ENCODE measurements at places on chromosomes 7 and 10.

GRCh38 chr10:13371897-13372470 is 23.9 kb upstream of the SEPHS1 start:
- DNase-seq, result peak; percentile 38
- peaks cover 9% of the 10 kb centered on the region for H3K4me1 ChIP-seq
- no peaks in the 10 kb centered on the region for H3K27me3 ChIP-seq
- H3K4me3 ChIP-seq, result no peak overlapping the region
- H3K36me3 ChIP-seq, result no peaks in the 10 kb centered on the region

GRCh38 chr10:110398419-110399105 is 93.8 kb upstream of the SMNDC1 start:
- DNase-seq, result no peak
- peak overlapping the region; percentile 88 for H3K27ac ChIP-seq
- no peaks in the 10 kb centered on the region for H3K27me3 ChIP-seq
- H3K4me3 ChIP-seq, result no peak overlapping the region
- peaks cover 34% of the 10 kb centered on the region for H3K4me1 ChIP-seq

- no peaks in the 10 kb centered on the region for H3K27me3 ChIP-seq
- H3K4me3 ChIP-seq, result no peak overlapping the region
- no peaks in the 10 kb centered on the region for H3K36me3 ChIP-seq
- no peak for DNase-seq
- peak overlapping the region; percentile 70 for H3K27ac ChIP-seq
Observed at GRCh38 chr10:70578371-70578947, 24.1 kb downstream of the PRF1 start.

DNA sequence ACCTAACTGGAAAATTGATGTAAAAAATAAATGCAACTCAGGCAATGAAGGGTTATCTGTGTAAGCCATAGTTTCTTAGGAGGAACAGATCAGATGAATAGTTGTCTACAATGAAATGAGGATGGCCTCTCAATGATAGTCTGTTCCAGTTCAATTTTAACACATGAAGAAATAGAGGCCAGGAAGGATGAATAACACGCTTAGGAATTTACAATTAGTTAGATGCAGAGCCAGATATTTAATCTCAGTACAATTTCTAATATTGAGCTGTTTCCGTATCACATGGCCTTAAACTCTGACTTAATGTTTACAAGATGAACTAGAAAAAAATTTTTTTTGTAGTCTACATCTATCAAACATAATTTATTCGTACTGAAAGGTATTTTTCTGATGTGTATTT is 176.6 kb downstream of the GALNT11 start:
- peaks cover 33% of the 10 kb centered on the region for H3K36me3 ChIP-seq
- no peak for DNase-seq
- no peaks in the 10 kb centered on the region for H3K27me3 ChIP-seq
- no peak overlapping the region for H3K4me3 ChIP-seq

DNA sequence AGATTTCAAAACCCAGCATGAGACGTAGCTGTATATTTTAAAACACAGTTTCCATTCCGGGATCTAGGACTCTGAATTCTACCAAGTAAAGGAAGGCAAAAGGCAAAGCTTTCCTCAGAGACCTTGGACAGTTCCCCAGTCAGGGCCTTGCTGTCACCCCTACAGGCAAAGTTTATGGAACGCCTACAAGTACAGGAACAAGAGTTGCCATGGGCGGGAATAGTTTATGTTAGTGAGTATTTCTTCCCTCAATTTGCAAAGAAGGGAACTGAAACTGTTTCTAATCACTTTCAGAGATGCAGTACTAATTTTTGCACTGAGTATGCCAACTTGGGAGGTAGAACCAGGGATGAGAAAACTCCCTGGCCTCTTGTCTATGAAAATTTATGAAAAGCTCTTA is 68.2 kb upstream of the LRGUK start:
- H3K36me3 ChIP-seq, result peaks cover 2% of the 10 kb centered on the region
- DNase-seq, result no peak
- H3K4me3 ChIP-seq, result no peak overlapping the region
- H3K27ac ChIP-seq, result no peak overlapping the region

GRCh38 chr10:7513936-7514335 is 103.1 kb upstream of the SFMBT2 start:
- H3K4me3 ChIP-seq, result no peak overlapping the region
- H3K27me3 ChIP-seq, result peaks cover 15% of the 10 kb centered on the region
- no peaks in the 10 kb centered on the region for H3K36me3 ChIP-seq
- DNase-seq, result no peak

DNA sequence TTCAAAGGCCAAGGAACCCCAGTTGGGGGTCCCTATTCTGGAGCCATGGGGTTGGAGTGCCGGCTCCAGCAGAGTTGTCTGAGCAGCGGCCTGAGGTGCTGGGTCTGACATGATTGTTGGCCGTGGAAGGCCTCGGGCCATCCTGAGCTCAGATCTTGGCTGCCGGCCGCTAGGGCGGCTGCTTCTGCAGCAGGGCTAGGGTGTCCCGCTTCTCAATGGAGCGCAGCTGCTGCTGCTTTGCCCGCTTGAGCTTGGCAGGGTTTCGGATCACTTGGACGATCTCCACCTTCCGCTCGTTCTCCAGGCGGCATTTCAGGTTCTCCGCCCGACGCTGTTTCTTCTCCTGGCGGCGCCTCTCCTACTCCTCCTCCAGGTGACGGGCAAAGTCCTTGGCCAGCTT is 171.1 kb downstream of the HIBADH start:
- no peaks in the 10 kb centered on the region for H3K4me1 ChIP-seq
- H3K27ac ChIP-seq, result no peak overlapping the region
- H3K36me3 ChIP-seq, result peaks cover 2% of the 10 kb centered on the region
- peaks cover 1% of the 10 kb centered on the region for H3K27me3 ChIP-seq
- DNase-seq, result no peak
- no peak overlapping the region for H3K4me3 ChIP-seq

GRCh38 chr10:117262903-117263293 is 22.0 kb downstream of the SLC18A2 start:
- no peak overlapping the region for H3K4me3 ChIP-seq
- peaks cover 6% of the 10 kb centered on the region for H3K4me1 ChIP-seq
- H3K27me3 ChIP-seq, result peaks cover 30% of the 10 kb centered on the region
- no peaks in the 10 kb centered on the region for H3K36me3 ChIP-seq
- DNase-seq, result no peak
- H3K27ac ChIP-seq, result no peak overlapping the region

- no peaks in the 10 kb centered on the region for H3K4me1 ChIP-seq
- H3K36me3 ChIP-seq, result no peaks in the 10 kb centered on the region
- H3K4me3 ChIP-seq, result no peak overlapping the region
- H3K27me3 ChIP-seq, result no peaks in the 10 kb centered on the region
- no peak for DNase-seq
Observed at GRCh38 chr10:74227697-74228424, 76.8 kb downstream of the ADK start.

DNA sequence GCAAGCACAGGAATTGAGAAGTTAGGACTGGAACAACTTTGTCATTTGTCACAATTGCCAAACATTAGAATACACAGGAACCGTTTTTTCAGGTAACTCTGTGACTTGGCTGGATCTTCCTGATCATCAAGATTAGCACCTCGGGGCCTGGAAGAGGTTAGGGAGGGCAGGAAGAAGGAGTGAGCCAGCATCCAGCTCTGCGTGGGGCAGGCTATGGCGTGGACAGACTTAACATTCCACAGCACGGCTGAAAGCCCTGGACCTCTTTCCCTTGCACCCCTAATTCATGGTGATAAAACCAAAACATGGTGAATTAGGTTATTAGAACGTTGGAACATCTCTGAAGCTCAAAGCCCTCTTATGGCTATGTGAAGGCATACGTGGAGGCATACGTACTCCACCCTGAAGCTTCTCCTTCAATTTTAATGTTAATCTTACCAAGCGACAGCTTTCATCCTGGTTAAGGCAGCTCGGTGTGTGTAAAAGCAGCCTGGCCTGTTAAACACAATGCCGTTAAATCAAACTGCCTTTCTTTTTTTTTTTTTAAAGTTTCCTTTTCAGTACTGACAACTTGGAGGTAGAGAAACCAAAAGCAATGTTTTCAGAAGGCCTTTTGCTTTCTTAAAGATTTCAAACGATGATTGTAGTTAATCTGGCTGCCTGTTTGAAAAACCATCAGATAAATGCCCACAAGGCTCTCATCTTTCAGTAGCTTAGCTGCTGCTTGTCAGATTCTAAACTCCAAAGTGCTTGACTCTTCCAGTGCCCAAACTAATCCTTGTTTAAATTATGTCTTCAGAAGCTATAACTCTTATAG is 4.5 kb downstream of the GRK5 start:
- peak overlapping the region; percentile 26 for H3K4me3 ChIP-seq
- peaks cover 51% of the 10 kb centered on the region for H3K4me1 ChIP-seq
- H3K27ac ChIP-seq, result peak overlapping the region; percentile 84
- no peaks in the 10 kb centered on the region for H3K36me3 ChIP-seq
- H3K27me3 ChIP-seq, result peaks cover 16% of the 10 kb centered on the region

DNA sequence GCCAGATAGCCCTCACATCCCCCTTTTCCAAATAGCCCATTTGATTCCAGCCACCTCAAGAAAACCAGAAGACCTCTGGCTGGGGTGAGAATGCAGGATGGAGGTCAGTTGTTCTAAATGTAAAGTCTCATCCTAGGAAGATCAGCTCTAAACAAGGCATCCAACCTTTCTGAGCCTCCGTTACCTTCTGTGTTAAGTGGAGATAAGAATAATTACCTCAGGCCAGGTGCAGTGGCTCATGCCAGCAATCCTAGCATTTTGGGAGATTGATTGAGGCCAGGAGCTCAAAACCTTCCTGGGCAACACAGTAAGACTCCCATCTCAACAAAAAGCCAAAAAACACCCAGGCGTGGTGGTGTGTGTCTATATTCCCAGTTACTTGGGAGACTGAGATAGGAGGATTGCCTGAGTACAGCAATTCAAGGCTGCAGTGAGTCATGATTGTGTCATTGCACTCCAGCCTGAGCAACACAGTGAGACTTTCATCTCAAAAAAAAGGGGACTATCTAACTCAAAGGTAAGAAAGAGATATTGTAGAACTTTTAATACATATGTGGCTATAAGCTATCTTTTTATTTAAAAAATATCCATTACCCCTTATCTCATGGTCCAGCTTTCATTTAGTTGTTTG is 43.5 kb downstream of the PRTFDC1 start:
- H3K4me3 ChIP-seq, result no peak overlapping the region
- peaks cover 11% of the 10 kb centered on the region for H3K4me1 ChIP-seq
- no peak overlapping the region for H3K27ac ChIP-seq
- no peaks in the 10 kb centered on the region for H3K27me3 ChIP-seq
- DNase-seq, result no peak
- peaks cover 21% of the 10 kb centered on the region for H3K36me3 ChIP-seq

GRCh38 chr10:86711513-86712316 is 43.4 kb downstream of the LDB3 start:
- peak overlapping the region; percentile 97 for H3K27ac ChIP-seq
- H3K36me3 ChIP-seq, result no peaks in the 10 kb centered on the region
- peak; percentile 67 for DNase-seq
- no peaks in the 10 kb centered on the region for H3K27me3 ChIP-seq
- H3K4me1 ChIP-seq, result peaks cover 25% of the 10 kb centered on the region

DNA sequence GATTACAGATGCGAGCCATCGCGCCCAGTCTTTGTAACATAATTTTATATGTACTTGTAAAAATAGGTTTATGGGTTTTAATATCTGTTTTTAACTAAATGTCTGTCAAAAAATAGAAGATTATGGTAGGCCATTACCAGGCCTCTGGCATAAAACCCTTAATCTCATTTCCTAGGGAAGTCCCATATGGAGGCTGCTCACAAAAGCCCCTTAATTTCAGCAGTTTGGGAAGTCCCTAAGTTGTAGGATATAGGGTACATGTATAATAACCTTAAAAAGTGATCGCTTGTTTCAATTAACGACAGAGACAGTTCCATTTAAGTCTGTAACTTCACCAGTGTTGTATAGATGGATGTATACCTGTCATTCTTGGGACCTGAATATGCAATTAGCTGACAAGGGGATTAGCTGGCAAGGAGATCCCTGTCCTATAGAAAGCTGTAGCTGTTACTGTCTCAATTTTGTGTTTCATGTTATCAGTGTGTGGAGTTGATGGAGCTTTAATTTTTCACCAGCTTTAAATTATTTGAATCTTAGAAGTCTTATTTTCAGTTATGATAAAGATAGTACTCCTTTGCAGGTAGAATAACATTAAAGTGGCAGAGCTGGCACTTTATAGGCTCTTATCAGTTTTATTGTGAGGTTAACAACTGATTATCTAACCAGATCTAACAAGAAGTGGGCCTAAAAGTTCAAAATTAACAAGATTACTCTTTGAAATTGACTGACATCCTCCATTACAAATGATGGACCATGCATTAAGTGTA is 10.5 kb downstream of the TRIM24 start:
- no peak overlapping the region for H3K27ac ChIP-seq
- peaks cover 3% of the 10 kb centered on the region for H3K36me3 ChIP-seq
- no peak overlapping the region for H3K4me3 ChIP-seq

GRCh38 chr10:103171278-103171677 is 21.8 kb downstream of the NT5C2 start:
- H3K4me1 ChIP-seq, result peaks cover 7% of the 10 kb centered on the region
- H3K27me3 ChIP-seq, result no peaks in the 10 kb centered on the region
- peak overlapping the region; percentile 91 for H3K27ac ChIP-seq
- no peak overlapping the region for H3K4me3 ChIP-seq
- no peak for DNase-seq

DNA sequence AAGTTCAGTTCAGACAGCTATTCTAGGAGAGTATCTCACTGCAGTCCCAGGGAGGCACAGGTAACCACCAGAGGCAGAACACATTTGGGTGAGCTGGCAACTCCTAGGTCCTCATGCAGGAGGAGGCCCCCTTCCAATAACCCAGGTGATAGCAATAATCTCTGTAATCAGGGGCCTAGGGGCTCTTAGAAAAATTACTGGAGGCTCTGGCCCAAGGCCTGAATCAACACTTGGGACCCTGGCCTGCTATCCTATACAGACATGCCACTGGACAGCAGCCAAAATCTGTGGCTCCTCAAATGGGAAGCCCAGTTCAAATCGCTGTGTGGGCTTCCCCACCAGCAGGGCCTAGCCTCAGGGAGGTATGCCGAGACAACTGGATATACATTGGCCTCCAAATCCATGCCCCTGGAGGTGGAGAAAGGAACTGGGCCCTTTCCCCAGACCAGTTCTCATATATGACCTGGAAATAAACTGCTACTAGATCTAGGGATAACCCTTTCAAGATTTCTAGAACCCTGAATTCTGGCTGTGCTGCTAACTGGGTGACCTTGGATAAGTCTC is 1.6 kb downstream of the AVPI1 start:
- DNase-seq, result peak; percentile 41
- no peaks in the 10 kb centered on the region for H3K36me3 ChIP-seq
- peak overlapping the region; percentile 67 for H3K27ac ChIP-seq
- no peaks in the 10 kb centered on the region for H3K27me3 ChIP-seq

GRCh38 chr7:149248777-149249176 is 9.3 kb downstream of the ZNF212 start:
- H3K27me3 ChIP-seq, result no peaks in the 10 kb centered on the region
- H3K36me3 ChIP-seq, result peaks cover 23% of the 10 kb centered on the region
- H3K4me1 ChIP-seq, result no peaks in the 10 kb centered on the region

GRCh38 chr10:24206334-24206733 is 2.6 kb upstream of the KIAA1217 start:
- H3K4me3 ChIP-seq, result no peak overlapping the region
- peak overlapping the region; percentile 96 for H3K27ac ChIP-seq
- peaks cover 2% of the 10 kb centered on the region for H3K36me3 ChIP-seq

DNA sequence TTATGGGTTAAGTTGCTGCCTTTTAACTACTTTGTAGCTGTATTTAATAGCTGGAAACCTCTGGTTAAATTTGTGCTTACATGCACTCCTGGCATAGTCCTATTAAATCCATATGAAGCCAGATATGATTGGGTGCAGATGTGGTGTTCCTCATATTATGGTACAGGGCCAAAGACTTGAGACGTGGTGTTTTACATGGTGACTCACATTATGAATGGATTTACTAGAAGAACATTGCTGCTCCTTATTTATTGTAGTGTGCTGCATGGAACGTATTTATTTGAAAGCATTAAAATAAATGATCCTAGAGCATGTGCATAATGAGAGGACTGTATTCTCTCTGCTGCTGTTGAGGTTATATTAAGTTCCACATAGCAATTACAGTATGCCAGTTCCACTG is 224.1 kb downstream of the SLC25A13 start:
- H3K27ac ChIP-seq, result no peak overlapping the region
- peaks cover 6% of the 10 kb centered on the region for H3K4me1 ChIP-seq
- H3K36me3 ChIP-seq, result peaks cover 6% of the 10 kb centered on the region
- no peaks in the 10 kb centered on the region for H3K27me3 ChIP-seq
- H3K4me3 ChIP-seq, result no peak overlapping the region

Data from mesothelial cell of epicardium (in vitro differentiated cells).